ENCODE measurements at places on chromosomes 1 and 21.

DNA sequence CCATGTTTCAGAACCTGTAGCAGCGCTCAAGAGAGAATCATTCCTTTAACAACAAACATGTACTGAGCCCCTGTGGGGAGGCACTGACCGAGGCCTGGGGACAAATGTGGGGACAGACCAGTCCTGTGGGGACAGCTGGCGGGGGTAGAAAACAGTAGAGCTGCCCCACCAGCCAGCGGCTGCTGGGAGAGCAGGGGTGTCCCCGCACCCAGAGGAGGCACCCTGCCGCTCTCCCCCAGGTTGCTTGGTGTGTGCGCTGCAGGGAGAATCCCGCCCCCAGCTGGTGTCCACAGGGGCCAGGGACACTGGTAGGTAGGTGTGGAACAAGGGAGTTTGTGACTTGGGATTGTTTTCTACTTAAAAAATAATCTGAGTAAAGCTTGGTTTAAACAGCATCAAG lies 62.1 kb downstream of the ADARB1 start:
- ATAC-seq, result no peak

DNA sequence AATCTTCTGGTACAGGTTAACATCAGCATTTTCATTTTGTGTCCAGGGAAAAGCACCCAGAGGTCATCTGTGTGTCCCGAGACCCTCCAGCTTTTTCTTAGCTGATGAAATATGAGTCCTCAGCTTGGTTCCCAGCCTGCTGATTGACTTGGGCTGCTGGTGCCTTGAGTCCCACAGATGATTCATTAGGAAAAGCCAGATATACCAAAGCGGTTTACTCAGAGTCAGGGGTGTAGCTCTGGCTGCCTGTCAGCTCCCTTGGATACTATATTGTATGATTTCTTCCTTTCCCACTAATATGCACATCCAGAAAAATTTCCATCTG lies 43.7 kb upstream of the MAB21L3 start:
- no peak for ATAC-seq

DNA sequence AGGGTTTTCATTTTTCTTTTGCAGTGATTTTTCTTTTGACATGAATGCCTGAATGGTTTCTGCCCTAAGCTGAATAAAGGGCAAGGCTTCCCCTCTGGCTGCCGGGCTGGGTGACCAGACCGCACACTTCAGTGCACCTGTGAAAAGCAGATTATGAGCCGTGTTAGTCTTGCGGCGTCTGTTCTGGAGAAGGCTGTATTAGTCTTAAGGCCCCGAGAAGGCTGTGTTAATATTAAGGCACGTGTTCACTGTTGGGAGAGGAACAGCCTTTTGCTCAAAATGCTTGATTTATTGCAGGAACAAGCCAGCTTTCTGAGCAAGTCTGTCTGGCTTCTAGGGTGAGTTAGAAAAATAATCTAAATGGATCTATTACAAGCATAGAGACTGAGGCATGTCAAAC lies 54.7 kb upstream of the DNAH14 start:
- no peak for ATAC-seq

DNA sequence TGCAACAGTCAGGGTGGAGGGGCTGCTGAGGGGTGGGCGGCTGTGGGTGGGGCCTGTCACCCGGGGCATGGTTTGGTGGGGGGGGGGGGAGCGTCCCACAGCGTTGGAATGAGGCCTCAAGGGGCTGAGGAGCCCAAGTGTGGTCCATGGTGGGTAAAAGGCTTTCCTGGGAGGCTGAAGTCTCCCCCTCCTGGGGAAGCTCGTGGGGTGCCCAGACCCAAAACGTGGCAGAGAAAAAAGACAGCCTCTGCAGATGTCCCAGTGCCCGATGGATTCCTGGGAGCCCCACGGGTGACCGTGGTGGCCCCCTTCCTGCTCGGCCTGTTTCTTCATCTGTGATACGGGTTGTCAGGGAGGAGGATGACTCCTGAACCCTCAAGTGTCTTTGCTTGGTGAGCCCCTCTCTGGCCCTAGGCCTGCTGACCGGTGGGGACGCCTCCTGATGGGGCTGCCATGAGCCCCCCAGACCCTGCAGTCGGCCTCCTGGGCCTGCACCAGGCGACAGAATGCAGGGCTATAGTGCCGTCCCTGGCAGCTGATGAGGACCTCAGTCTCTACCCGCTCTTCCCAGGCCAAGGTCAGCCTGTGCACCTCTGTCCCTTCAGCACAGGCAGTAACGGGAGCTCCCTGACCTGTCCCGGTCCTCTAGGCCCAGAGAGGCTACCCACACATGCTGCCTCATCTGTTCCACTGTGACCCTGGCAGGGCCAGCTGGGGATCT lies 1.1 kb downstream of the OBSCN start:
- ATAC-seq, result no peak

GRCh38 chr1:5099558-5099957 lies 445.1 kb downstream of the AJAP1 start:
- ATAC-seq, result no peak

DNA sequence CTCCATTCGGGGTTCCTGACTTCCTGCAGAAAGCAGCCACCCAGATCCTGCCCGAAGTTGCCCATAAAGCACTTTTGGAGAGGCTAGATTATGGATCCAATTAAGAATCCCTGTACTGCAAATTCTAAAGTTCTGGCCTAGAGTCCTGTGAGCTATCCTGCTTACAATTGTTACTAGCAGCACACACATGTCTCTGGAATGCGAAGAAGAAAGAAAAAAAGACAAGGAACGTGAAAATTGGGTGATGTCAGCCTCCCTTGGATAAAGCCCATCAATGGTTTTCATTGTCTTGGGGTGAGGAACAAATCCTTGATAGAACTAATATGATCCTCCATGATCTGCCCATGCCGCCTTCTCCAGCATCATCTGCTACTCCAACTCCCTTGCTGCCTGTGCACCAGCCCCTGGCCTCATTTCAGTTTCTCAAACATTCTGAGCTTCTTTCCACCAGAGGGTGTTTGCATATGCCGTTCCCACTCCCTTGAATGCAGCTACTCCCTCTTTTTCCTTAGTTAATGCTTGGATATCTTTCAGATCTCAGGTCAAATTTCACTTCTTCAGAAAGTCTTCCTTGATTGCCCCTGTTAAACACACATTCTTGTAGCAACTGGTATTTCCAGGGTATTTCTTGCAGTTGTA lies 94.0 kb downstream of the ST6GALNAC5 start:
- no peak for ATAC-seq

GRCh38 chr1:165666152-165666825 lies 32.1 kb downstream of the ALDH9A1 start:
- no peak for ATAC-seq

- ATAC-seq, result peak; percentile 86
Measured at GRCh38 chr1:226990133-226990716, 50.1 kb downstream of the COQ8A start.

GRCh38 chr1:169348383-169349036 lies 19.1 kb downstream of the NME7 start:
- ATAC-seq, result no peak

DNA sequence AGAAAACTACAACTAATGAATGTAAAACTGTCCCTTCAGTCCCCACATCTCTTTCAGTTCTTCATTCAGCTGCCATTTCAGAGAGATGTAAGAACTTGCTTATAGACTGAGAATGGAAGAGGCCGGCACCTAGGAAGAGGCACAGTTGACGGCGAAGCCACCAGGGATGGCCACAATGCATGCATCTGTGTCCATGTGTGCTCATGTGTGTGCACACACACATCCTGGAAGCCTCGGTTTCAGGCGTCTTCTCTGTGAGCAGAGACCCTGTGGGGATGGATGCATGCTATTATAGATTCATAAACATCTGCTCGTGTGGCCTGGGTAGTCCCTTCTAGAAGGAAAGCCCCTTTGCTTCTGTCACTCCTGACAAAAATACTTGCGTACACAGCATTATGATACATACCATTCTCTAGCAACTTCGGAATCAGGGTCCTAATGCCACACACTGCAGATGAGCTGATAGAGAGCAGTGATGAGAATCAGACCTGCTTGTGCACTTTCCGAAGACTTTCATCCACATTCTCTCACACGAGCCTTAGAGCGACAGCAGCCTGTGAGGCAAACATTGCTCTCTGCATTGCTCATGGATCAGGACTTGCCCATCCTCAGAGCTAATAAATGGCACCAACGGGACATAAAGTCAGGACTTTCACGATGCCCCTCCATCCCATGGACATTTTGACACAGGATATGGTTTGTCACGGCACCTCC lies 12.4 kb upstream of the GPR61 start:
- peak; percentile 87 for ATAC-seq

GRCh38 chr1:53715478-53715877 lies 23.5 kb downstream of the GLIS1 start:
- ATAC-seq, result no peak

GRCh38 chr1:168430321-168430720 lies 113.5 kb downstream of the XCL2 start:
- ATAC-seq, result no peak

DNA sequence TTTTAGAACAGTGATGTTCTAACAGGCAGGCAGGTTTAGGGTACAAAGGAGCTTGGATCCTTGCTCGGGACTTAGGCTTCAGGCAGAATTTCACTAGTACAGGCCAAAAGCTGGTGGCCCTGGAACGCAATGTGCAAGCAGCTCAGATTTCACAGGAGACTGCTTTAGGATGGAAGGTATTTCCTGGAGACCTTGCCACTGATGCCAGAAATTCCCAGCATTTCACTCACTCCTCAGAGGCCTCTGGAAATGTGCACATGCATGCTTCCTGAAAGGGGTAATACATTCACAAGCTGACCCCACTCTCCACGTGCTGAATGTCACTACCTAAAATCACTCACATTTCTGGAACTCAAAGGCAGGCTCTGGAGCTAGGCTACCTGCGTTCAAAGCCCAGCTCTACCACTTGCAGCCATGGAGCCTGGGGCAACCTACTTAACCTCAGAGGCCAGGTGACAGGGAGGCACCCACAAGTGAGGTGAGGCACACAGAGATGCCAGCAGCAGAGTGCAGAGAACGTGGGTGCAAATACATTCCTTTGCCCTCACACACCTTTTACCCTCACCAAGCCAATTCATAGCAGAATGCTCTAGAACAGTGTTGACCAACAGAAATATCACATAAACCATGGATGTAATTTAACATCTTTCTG lies 56.5 kb downstream of the CDC7 start:
- ATAC-seq, result no peak

- no peak for ATAC-seq
Measured at GRCh38 chr1:162892906-162893611, 32.1 kb upstream of the CCDC190 start.
